ENCODE measurements at places on chromosomes 6 and 20.
A peak's percentile ranks its signal among the peaks of the same experiment; 100 is the strongest.

- DNase-seq = no peak
Observed at GRCh38 chr6:30844118-30844535, 40.2 kb upstream of the DDR1 start.

DNA sequence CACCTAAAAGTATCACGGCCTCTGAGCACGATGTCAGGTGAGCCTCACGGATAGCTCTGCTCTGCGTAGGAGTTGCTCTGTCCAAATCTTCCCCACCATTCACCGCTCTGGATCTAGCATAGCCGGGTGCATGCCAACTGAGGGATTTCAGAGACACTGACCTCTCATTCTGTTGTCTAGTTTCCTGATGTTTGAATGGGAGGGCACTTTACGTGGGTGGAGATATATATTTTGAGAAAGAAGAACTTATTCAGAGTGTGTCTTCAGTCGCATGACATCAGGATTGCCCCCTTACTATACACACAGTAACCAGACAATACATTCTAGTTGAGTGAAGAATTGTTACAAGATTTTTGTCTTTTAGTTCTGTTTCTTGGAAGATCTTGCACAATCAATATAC, 96.5 kb upstream of the CITED2 start:
- DNase-seq = no peak

DNA sequence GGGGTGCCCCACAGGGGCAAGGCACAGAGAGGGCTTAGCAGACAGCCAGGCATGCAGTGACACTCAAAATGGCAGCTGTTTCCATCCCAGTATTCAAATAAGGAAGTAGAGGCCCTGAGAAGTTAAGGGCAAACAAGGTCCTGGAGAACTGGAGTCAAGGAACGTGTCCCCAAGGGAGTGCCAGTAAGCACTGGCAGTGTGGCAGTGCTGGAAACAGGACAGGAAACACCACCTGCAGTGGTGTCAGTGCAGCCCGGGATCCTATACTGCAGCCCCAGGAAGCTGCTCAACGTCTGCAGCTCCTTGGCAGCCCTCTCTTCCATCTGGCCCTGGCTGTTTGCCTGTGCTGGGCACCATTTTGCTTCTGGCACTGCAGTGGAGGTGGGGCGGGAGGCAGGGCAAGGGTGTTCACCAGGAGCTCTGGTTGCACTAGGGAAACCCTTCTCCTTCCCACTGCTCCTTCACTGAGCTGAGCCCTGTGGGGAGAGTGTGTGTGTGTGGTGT, 56.3 kb downstream of the EDN3 start:
- DNase-seq = no peak

- no peak for DNase-seq
Observed at GRCh38 chr6:28003059-28003458, 46.0 kb downstream of the OR2B6 start.

DNA sequence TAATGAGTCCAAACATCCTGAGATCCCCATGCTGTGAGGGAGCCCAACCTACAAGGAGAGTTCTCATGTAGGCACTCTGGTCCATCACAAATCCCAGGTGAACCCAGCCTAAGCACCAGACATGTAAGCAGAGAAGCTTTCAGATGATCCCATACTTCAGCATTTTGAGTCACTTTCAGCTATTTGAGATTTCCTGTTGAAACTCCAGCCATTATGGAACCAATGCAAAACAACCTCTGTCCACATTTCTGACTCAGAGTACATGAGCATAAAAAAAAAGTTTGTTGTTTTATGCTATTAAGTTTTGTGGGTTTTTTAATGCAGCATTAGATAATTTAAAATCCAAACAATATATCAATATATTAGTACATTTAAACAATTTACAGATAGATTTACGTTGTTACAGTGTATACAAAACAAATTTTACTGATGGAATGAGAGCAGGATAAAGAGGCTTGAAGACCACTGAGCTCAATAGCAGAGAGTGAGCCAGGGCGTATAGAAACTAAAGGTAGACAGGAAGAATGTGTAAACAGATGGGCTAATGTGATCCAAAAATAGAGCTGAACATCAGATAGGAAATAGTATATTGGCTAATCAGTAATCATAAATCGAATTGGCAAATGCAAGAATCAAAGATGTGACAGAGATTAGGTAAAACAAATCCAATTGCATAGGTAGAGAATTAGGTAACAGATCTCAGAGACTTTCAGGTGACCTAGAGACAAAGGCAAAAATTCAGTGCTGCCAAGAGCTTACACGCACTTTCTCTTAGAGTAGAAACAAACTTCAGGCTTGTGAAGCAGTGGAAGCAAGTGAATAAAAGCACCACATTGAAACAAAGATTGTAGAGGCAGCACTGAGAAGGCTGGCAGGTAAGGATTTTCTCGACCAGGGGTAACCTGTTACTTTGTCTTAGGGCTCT, 36.2 kb upstream of the PLCB1 start:
- DNase-seq = no peak

GRCh38 chr20:32285082-32285620, 7.7 kb downstream of the KIF3B start:
- no peak for DNase-seq

GRCh38 chr20:57509665-57510237, 15.2 kb downstream of the CTCFL start:
- DNase-seq = no peak

DNA sequence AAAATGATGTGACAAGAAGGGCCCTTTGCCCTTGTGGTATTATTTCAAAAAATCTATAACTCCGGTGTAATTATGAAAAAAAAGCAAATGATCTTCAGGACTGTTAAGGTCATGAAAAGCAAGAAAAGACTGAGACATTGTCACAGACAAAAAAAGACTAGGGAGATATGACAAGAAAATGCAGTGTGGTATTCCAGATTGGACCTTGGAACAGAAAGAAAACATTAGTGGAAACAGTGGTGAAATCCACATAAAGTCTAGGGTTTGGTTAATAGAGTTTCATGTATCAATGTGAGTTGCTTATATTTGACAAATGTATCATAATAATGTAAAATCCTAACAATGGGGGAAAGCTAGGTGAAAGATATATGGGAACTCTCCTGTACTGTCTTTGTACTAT, 26.8 kb upstream of the SLC17A3 start:
- DNase-seq = no peak

DNA sequence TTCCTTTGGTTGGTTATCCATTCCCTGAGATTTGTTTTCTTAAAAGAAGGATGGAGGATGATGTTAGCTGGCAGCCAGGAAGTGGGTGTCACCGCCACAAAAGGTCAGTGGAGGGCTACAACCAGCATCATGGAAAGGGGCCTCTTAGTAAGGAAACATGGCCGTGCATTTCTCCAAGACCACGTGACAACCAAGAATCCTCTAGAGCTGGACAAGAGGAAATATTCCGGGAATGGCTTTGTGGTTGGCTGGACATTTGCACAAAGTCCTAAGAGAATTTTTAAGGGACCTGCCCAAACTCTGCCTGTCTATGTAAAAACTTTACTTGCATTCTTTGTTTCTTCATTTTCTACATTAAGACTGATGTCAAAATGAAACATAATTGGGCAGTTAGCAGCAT, 399.9 kb upstream of the MARCKS start:
- DNase-seq = no peak

DNA sequence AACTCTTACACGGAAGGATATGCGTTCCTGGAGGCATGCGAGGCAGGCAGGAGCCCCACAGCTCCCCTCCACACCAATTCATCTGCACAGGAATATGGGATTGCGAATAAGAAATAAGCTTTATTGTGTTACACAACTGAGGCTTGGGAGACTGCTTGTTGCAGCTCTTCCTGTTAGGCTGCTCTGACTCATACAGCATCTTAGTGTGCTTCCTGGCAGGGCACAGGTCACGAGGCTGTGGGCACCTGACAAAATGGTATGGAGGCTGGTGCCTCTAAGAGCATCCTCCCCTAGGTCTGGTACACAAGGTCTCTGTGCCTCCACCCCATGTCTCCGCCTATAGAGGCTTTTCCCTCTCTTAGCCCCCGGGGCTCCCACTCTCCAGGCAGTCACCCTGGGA, 6.8 kb downstream of the SLC22A3 start:
- no peak for DNase-seq

- no peak for DNase-seq
Observed at GRCh38 chr6:37005061-37005810, at the start of gene FGD2. FGD2 (plus strand) TSS chr6:37005655; CDS start chr6:37005818, 163 bp downstream.

- no peak for DNase-seq
Observed at GRCh38 chr20:39676857-39677391, 714.8 kb downstream of the DHX35 start.

DNA sequence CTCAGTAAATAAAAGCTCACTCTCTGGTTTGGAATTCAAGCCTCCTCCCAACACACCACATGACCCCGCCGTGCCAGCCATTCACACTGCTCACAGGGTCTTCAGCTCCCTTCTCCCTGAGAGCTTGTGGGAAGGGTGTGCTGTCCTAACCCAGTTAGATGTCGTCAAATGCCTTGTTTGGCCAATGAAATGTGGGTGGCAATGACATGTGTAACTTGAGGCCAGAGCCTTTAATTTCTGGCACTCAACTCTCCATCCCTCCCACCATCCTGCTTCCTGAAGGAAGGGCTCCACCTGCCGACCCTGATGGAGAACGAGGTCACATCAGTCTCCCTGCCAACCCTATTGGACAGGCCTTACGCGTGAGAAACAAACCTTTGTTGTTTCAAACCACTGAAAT, 224.5 kb upstream of the AGPAT4 start:
- peak; percentile 51 for DNase-seq

GRCh38 chr6:134642279-134642678, 307.6 kb downstream of the ALDH8A1 start:
- no peak for DNase-seq

DNA sequence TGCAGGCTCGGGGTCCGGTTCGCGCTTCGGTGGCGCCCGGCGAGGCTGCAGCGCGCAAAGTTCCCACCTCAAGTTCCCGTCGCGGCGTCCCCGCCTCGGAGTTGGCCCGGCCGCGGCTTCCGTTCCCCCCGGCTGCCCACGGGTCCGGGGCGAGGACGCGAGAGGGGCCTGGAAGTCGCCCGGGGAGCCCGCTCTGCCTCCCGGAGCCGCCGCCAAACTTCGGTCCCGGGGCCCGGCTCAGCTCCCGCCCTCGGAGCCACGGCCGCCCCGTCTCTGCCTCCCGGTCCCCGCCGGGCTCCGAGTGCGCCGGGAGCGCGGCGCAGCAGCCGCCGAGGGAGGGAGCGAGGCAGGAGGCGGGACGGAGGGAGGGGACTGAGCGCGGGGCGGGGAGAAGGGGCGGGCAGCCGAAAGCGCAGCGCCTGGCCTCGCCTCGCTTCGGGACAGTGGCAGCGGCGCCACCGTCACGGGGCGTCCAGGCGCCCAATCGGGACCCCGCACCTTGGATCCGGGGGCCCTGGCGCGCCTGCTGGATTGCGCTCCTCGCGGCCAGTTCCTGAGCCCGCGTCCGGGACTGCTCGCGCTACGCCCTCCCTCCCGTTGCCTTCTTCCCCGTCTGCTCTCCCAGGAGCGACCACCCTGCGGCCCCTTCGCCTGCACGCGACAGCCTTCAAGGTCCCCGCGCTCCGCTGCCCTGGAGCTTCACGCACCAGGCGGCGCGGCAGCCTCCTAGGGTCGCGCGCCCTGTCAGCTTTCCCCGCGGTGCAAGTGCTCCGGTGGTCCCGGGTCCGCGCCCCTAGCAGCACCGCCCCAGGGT, at the start of gene KCNG1:
TSS of gene KCNG1 (minus strand) at position 305 of the 814 bp plus-strand sequence. CDS start 12,769 bp downstream, outside the sequence.
- DNase-seq = peak; percentile 56

- no peak for DNase-seq
Observed at GRCh38 chr6:29509239-29509638, 21.5 kb upstream of the MAS1L start.

GRCh38 chr6:82013561-82014530, 233.7 kb downstream of the IBTK start:
- no peak for DNase-seq

DNA sequence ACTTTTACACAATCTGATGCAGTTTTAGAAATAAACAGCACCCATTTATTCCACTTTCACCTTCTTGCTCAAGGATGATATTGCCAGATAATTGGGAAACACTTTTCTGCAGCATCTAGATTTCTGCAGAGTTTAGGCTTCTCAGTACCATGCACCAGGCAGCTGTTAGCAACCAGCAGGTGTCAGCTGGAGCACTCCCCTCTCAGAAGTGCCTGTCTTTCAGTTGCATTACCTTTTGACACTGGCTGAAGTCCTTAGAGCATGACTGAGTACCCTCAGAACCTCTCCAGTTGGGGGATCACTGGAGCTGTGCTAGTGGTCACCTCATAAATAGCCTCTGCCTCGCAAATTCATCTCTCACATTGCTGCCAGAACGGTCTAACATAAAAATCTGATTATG, 91.2 kb downstream of the DNAH8 start:
- no peak for DNase-seq

DNA sequence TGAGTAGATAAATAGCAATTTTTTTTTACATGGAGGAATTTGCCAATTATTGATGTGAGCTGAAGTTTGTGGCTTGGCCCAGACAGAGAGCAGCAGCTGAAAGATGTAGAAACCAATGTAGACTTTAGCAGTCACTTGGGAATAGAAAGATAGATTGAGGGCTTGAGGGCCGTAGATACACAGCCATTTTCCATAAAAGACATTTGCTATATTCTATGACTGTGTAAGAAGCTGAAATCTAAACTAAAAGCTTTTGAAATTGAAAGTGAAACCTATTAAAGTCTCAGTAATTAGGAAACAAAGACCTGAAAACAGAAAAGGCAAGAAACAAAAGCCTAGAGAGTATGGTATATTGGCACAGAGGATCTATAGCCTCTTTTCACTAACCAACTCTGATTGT, 332.7 kb downstream of the CENPW start:
- no peak for DNase-seq

DNA sequence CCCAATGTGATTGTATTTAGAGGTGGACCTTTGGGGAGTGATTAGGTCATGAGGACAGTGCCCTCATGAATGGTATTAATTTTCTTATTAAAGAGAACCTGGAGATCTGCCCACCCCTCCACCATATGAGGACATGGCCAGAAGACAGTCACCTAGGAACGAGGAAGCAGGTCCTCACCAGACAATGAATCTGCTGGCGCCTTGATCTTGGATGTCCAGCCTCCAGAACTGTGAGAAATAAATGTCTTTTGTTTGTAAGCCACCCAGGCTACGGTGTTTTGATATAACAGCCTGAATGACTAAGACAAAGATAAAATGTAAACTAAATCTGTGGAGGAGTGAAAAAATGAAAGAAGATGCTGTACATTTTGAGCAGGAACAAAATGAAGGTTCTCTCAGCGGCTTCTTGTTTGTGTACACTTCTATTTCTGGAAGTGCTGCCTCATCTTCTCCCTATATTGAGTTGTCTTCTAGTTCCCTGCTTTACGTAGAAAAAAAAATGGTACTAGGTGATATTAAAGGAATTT, 1.5 kb upstream of the IPCEF1 start:
- DNase-seq = no peak

- no peak for DNase-seq
Observed at GRCh38 chr6:100311707-100312251, 152.9 kb downstream of the SIM1 start.

DNA sequence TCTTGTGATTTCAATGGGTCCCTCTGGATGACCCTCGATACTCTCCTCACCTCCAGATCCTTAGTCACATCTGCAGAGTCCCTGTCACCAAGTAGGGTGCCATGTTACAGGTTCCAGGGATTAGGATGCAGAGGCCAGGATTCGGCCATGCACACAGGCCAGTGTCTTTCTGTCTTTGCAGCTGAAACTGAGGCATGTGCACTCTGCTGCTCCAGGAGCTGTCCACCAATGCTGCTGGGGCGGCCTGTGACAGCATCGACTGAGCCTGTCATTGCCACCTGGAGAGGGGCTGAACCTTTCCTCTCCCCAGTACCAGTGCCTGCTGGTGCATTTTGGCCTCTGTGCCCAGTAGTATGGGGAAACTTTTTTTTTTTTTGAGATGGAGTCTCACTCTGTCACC, 4.4 kb upstream of the RBM38 start:
- DNase-seq = no peak
